NCI-H526 treated with DMSO at 0.1 percent for 48 hours (cell line): ENCODE measurements at places on chromosomes 3 and 15.

DNA sequence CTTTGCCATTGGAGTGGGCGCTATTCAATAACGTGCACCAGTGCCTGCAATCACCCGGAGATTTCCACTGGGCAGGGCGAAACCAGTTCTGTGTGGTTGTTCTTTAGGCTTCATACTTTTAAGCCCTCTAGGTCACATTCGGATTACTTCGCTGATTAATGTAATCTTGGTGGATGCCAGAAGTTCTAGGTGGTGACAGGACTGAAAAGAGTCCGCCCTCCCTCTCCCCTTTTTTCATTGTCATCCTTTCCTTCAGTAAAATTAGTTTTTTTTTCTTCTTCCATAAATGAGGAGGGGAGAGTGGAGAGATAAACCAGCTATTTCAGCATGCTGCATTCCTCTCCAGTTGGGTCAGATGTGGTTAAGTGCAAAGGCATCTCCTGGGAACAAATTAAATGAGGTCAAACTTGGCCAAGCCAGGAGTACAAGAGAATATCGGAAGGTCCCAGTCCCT lies 2.3 kb upstream of the SLC2A2 start:
- DNase-seq: no peak

DNA sequence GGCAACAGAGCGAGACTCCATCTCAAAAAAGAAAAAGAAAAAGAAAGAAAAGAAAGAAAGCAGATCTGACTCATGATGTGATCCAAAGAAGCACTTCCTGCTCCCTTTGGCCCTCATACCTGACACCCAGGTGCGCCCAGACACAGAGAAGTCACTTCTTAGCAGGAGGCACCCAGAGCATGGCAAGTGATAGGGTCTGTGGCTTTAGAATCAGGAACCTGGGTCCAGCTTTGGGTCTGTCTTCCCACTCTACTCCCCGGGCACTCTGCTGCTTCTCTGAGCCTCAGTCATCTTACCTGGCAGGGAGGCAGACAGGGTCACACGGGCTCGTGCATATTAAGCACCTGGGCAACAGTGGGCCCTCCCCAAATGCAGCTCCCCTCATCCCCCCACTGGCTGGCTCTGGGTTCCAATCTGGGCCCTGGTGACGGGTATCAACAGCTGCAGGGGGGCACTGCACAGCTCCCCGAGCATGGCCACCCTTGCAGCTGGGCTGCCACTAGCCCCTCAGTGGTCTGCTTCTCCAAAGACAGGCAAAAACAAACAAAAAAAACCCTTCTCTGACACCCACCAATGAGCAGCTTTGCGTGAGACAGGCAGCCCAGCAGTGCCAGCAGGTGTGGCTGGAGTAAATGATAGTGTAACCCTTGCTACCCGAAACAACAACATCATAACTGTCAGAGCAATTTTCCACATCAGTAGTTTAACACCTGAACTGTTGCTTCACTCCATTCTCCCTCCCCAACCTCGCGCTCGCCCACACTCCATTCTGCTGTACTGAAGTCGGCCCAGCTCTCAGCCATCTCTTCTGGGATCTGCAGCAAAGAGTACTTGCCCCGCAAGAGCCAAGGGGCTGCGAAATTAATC lies 99.8 kb downstream of the MEGF11 start:
- DNase-seq: peak; percentile 96

GRCh38 chr15:34650177-34650576 lies 66.7 kb upstream of the GOLGA8B start:
- DNase-seq: no peak

DNA sequence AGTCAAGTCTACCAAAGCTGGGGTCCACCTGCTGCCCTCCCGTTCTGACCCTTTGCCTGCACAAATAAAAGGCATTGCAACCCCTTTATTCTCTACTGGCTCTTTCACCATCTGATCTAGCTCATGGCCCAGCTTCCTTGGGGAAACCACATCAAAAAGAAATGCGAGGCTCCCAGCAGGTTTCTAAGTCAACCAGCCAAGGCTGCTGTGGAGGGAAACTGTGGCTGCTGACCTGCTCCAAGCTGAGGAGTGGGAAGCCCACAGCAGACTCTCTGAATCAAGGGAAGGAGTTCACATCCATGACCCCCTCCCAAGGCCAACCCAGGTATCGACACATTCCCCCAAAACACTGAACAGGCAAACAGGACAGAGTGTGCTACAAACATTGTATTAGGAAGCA lies 25.2 kb upstream of the SLCO2A1 start:
- no peak for DNase-seq

DNA sequence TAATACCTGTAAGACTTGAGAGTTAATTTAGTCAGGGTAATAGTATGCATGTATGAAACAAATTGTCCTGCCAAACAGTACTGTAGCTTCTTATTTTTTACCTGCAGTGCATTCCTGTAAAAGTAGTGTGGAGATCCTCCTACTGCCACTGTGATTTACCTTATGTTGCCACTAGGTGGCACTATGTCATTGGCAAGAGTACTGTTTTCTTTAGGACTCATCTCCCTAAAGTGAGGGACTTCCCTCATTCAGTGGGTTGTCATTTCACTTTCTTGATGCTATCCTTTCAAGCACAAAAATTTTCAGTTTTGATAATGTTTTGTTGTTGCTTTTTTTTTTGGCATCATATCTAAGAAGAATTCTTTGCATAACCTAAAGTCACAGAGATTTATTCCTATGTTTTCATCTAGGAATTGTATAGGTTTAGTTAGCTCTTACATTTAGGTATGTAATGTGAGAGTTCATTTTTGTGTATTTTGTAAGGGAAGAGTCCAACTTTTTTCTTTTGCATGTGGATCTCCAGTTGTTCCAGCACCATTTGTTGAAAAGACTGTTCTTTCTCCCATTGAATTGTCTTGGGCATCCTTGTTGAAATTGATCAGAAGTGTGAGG lies 105.7 kb downstream of the AKAP13 start:
- peak; percentile 67 for DNase-seq

GRCh38 chr3:179373938-179374337 lies 26.4 kb downstream of the MFN1 start:
- no peak for DNase-seq

DNA sequence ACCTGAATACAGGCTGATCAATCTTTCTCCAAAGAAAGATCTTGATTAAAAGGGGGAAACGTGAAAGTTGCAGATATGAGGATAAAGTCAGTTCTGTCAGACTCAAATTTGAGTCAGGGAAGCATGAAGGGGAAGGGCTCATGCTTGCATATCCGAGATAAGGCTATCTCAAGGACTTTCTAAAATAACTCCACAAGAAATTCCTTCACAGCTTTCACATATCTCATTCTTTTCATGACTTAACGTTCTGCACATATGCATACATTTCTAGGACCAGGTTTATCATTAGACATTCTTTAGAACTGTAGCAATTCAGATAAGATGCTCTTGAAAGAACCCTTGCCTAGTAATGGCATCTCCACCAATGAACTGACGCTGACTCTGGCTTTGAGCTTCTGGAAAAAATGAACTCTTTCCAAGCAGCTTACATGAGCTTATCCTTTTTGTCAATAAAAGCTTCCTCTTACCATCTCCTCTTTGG lies 15.9 kb downstream of the SH3GL3 start:
- DNase-seq: no peak

DNA sequence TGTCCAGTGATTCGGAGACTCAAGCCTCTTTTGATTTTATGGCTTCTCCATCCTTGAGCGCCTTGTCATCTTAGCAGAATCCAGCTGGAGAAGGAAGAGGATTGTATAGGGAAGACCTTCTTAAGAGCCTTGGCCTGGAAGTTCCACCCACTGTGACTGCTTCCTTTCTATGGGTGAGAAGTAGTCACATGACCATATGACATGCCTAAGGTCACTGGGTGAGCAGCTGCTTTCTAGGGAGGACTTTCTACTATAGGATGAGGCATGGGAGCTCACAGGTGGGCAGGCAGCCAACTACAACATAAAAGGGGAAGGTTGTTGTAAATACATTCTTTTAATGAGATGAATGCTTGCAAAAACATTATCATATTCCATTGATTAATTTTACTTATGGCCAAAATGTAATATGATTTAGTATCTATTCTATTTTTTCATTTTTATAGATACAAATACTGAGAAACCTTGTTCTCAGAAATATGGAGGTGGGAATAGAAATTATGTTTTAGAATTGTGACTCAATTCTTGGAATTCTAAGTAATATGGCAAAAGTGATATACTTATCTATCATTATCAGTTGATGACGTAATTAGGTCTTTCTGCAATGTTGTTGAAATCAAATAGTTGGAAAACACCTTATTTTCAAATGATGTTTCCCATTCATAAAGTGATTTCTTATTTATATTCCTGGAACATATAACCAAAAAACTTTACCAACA lies 53.6 kb upstream of the MINAR1 start:
- DNase-seq: no peak

GRCh38 chr3:132542577-132542976 lies 54.5 kb upstream of the ACKR4 start:
- no peak for DNase-seq

GRCh38 chr3:87219611-87220010 lies 7.5 kb upstream of the CHMP2B start:
- DNase-seq: no peak

DNA sequence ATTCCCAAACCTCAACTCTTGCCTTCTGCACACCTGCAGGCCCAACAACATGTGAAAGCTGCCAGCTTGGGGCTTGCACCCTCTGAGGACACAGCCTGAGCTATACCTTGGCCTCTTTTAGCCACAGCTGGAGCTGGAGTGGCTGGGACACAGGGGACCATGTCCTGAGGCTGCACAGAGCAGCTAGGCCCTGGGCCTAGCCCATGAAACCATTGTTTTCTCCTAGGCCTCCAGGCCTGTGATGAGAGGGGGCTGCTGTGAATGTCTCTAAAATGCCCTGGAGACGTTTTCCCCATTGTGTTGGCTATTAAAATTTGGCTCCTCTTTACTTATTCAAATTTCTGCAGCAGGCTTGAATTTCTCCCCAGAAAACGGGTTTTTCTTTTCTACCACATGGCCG lies 7.2 kb downstream of the ZKSCAN7 start:
- no peak for DNase-seq

- DNase-seq: no peak
Observed at GRCh38 chr3:182637350-182638110, 155.8 kb upstream of the ATP11B start.

DNA sequence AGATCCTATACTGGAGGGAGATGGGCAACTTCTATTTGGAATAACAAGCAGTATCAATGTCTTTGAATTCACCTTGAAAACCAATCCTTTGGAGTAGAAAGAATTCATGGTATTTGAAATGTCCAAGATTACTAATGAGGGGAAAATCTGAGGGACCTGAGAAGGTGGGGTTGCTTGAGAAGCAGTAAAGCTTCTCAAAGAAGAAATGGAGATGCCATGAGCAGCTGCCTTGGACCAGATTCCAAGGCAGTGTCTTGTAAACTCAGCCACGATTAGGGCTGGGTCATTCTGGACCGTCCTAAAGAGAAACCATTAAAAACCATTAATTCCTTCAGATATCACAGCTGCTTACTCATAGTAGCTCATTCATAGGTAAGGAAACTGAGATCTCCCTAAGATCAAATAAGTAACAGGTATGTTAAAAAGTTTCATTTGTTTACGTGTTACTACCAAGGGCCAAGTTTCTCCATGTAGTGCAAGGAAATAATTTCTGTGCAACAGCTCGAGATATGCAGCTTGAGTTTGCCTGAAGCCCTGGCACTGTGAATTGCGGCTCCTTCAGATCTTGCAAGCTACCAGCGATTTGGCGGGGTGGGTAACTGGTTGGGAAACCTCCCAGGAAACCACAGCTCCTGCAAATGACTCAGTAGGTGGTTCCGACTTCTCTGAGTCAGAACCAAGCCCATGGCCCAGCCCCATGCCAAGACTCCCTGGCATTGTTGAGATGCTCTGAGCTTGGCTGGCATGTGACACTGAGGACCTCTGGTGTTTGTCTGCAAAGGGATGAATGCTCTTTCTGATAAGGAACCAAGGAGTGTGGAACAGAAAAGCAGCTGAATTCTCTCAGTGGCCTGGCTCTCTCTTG lies 296.8 kb downstream of the RORA start:
- no peak for DNase-seq

DNA sequence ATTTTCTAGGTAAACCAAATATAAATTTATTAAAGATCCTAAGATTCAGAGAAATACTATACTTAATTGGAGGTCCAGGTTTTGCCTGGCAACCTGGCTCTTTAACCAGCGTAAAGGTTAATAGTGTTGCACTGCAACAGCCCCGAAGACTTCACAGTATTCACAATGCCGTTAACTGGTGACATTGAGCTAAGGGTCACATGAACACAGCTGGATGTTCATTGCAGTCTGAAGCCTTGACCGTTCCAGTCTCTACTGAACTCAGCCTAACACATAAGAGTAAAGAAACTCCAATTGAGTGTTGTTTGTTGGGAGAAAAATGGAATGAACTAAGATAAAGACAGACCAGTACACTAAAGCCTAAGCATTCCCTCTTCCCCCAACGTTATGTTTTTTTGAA lies 26.8 kb downstream of the NKIRAS1 start:
- no peak for DNase-seq

DNA sequence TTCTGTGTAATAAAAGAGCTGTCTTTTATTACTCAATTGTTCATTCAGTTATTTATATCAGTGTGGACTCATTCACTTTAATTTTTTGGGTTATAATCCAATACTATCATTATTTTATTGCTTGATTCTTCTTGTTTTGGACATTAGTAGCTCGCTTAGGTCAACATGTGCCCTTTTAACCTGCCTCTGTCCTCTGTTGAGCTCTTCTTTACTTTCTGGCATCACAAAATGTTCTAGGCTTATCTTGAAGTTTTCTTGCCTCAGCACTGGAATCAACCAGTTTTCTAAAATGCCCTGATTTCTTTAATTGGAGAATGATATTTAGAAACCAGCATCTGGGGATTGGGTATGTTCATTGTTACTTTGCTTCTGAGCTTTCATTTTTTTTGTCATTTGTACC lies 82.2 kb downstream of the LEKR1 start:
- no peak for DNase-seq

GRCh38 chr15:44676676-44677075 lies 13.2 kb upstream of the SPG11 start:
- DNase-seq: no peak

- peak; percentile 73 for DNase-seq
Observed at GRCh38 chr15:52295421-52296001, at the start of gene MYO5C. MYO5C (minus strand) TSS chr15:52295804; CDS start chr15:52295636, 168 bp downstream.
